ENCODE measurements at places on chromosomes 11 and 22.

DNA sequence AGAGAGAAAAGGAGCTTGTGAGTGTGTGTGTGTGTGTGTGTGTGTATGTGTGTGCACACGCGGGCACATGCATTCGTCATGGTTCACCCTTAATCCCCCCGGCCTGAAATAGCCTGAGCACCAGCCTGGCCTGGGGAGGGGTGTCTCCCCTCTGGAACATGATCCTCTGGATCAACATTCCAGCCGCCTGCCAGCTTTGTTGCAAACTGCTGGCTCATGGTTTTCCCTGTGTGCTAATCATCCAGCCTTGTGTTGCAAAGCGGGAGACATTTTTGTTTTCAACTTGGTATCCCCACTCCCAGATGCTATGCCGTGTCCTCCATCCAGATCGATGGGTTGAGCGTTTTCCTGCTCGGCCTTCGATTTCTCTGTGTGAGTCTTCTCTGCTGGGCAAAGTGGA lies 94.3 kb downstream of the FEZ1 start:
- no peak for DNase-seq

GRCh38 chr22:46635756-46636155 lies 15.6 kb downstream of the GRAMD4 start:
- no peak for DNase-seq

DNA sequence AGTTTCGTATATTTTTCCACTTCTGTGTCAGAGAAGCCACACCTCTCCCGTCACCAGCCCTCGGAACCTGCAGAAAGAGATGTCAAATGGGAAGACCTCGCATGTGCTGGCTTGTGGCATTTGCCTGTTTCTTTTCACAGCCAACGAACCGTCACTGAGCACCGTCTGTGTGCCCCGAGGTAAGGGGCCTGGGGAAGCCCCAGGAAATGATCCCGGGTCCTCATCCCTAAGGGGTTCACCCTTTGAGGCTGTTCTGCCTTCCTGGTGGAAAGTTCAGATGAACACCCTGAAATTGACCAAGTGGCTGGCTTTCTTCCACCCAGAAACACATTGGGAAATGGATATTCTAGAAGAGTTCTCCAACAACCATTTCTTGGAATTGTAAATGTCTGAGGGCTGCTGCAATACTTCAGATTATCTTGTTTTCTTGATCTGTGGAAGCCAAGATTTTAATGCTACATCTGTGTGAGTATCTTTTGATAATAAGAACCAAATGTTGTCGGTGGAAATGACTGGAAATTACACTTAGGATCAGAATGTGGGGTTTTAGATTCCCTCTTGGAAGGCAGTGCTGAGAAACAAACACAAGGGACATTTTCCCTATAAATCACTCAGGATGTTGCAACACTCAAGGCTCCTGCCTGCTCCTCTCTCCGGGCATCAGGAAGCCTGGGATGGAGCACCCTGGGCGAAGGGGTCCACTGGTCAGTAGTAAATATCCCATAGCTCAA lies 37.6 kb downstream of the RIBC2 start:
- DNase-seq: no peak

- DNase-seq: no peak
Measured at GRCh38 chr22:45397806-45398205, 15.6 kb downstream of the SMC1B start.

- DNase-seq: no peak
Measured at GRCh38 chr11:57622263-57622662, 24.8 kb downstream of the SERPING1 start.

DNA sequence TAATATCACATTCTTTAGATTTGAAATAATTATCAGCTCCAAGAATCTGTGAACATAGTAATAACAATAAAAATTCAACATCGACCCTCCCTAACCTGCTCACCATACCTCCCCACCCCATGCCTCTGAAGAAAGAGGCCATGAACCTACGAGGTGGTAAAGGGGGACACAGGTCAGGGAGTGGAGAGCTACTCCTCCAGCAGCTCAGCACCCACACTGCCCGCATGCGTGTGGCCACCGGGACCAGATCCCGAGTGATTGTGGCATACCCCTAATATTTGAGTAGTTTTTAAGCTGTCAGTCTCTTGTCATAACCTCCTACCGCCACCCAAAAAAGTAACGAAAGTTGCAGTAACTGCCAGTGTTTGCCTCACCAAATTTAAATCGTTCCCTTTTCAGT lies 16.8 kb upstream of the ADSL start:
- DNase-seq: no peak

DNA sequence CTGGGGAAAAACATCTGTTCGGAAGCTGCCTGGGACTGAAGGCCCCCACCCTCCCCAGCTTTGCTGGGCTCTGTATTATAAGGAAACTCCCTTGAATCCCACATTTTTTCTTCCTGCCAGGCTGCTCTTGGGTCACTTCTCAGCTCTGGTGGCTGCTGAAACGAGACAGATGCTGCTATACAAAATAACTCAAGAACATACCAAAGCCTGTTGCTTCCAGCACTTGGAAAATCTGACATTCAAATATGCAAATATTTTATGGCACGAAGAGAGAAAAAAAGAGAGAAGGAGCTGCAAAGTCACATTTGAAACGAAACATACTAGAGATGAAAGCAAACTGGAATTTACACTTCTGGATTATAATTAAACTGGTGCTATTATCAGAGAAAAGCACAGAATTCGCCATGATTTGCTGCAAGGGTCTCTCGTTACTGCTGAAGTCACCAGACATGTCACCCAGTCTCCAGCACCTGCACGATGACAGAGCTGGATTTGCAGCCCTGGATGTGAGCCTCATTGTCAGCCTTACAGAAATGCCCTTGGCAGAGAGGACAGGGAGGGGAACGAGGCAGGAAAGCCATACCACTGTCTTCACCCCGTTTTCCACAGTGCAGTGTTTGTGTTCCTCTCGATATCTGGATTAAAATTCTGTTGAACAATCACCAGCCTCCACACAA lies 47.9 kb upstream of the IGSF9B start:
- no peak for DNase-seq

- no peak for DNase-seq
Measured at GRCh38 chr11:46778416-46778815, 59.4 kb downstream of the F2 start.

GRCh38 chr22:38467904-38468442 lies at the start of gene KDELR3:
KDELR3 (plus strand) TSS chr22:38468096; CDS start chr22:38468234, 138 bp downstream.
- DNase-seq: peak; percentile 49

- DNase-seq: peak; percentile 52
Measured at GRCh38 chr22:43185860-43186261, 1.1 kb downstream of the TTLL12 start.

DNA sequence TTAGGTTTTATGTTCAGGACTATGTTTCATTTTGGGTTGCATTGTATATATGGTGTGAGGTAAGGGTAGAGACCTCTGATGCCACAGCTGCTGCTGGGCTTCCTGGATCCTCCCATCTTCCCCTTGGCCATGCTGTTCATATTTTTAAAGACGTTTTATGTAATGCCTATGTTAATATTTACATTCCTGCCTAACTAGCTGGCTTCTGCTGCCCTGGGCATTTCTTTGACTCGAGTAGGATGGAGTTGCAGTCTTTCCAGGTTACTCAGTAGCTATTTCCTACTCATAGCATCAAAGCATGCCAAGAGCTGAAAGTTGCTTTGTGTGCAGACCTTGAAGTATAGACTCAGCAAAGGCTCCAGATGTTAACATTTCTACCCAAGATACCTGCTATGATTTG lies 220.5 kb upstream of the CADM1 start:
- DNase-seq: no peak

- no peak for DNase-seq
Measured at GRCh38 chr11:31649129-31649966, 139.8 kb downstream of the ELP4 start.

DNA sequence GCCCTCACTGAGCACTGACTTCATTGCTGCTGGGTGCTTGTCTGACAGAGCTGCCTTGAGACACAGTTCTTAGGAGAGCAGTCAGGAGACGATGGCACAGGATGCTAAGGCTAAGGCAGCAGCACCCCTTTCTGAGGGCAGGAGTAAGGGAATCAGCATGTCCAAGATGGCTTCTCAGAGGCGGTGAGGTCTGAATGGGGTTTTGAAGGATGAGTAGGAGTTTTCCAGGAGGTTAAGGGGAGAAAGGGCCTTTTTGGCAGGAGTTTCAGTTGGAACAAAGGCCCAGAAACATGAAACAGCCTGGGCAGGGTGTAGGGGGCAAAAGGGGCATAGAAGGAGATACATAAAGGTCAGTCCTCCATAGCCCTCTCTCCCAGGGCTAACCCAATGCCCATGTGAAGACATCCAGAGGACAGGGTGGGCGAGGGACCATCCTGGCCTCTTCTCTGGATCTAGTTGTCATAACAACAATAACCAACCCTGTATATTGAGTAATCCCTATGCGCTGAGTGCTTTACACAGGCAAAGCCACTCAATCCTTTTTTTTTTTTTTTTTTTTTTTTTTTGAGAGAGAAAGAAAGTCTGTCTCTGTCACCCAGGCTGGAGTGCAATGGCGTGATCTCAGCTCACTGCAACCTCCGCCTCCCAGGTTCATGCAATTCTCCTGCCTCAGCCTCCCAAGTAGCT lies 19.0 kb downstream of the CYTH4 start:
- DNase-seq: no peak

- no peak for DNase-seq
Measured at GRCh38 chr22:47442821-47443220, 680.4 kb downstream of the TBC1D22A start.

DNA sequence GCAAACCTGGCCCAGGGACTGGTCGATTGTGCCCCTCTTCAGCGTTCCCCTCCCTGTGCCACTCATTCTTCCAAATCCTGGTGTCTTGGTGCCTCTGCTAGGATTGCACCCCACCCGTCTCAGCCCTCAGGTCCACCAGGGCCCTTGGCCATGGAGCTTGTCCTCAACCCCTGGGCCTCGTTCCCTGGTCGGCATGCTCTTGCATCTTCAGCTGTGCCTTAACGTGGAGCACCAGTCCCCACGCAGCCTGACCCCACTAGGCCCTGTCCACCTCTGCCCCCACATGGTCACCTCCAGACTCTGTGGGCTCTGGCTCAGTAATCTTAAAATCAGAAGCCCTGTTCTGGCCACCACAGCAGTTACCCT lies 61.1 kb downstream of the OSBP2 start:
- DNase-seq: no peak

- DNase-seq: no peak
Measured at GRCh38 chr11:61406067-61406466, 13.7 kb downstream of the TMEM216 start.

GRCh38 chr11:120231963-120232362 lies 8.0 kb upstream of the POU2F3 start:
- DNase-seq: no peak

GRCh38 chr22:39897841-39898240 lies 3.0 kb upstream of the GRAP2 start:
- DNase-seq: no peak

- no peak for DNase-seq
Measured at GRCh38 chr11:9895006-9895405, 231.1 kb downstream of the SWAP70 start.

DNA sequence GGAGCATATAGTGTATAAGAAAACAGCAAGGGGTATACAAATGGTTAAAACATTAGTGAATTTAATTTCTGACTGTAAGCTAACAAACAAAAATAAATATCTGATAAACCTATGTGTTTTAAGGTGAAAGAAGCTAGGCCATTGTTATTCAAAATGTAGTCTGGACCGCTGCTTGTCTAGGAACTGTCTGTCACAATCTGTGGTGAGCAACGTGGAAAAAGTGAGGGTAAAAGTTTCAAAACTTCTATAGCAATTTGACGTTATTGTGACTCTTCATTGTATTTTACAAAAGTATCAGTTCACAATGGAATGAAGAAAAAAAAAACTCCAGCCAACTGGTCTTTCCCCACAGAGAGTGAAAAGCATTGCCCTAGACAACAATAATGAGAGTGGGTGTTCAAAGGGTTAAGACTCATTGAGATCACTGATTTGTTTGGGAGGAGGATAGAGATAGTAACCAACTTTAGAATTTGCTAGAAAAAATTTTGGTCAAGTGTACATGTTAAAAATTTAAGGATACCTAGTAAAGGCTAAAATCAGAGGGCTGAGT lies 79.1 kb downstream of the UVRAG start:
- no peak for DNase-seq

DNA sequence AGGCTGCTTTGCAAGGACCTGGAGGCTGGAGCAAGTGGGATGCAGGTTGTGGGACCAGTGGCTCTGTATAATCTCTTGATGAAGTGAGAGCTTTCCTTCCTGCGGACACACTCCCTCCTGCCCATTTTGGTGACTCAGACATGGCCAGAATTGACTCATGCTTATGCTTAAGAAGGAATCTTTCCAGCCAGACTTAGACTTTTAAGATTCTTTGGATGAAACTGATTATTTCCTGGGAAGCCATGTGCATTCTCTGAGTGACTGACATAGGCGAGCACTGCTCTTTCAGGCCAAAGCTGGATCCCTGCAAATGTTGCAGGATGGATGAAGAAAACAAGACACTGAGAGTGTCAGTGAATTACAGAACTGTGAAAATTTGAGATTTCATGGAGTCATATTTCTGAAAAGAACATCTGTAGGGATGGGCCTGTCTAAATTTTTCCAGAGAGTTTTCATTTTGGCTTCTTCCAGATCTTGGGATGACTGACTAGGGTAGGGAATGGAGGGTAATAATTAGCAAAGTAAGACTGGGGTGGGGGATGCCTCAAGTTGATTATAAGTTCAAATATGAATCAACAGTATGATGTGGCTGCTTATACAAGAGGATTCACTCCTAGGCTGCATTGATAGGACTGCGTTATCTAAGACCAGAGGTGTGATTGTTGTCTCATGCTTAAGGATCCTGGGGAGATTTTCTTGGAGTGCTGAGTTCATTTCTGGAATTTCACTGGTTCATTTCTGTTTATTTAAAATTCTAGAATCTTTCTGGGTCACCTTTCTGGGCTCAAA lies 195.8 kb downstream of the HIPK3 start:
- no peak for DNase-seq

DNA sequence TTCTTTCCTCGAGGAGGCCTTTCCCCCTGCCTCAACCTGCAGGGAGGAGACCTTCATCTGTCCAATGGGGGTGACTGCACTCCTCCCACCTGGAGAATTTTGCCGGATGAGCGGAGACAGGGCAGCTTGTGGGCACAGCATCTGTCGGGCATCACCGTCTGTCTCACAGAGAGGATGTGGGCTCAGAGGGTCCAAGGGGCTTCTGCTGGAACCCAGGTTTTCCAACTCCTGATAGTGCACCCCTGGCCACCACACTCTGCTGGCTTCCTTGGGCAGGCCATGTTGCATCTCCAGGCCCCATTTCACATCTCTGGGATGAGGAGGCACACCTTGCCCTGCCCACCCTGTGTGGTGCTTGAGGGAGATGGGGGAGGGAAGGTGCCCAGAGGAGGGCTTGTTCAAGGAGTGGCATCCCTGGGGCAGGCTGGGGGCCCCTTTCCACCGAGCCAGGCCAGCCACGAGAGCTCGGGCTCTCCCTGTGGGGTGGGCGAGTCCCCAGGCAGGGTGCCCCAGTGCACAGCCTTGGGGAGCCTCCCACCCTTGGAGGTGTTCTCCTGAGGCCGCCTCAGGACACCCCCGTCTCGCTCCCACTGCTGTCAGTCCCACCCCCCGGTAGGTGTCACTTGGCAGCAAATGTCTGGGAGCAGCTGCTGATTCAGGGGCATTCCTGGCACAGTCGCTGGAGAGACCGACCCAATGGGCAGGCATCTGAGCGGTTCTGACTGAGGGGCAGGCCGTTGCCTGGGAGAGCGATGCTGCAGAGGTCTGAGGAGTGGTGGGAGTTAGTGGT lies 84.2 kb downstream of the MORC2 start:
- no peak for DNase-seq

GRCh38 chr11:86696004-86696403 lies 23.6 kb upstream of the ME3 start:
- DNase-seq: no peak

GRCh38 chr11:45761659-45762058 lies 43.3 kb upstream of the SLC35C1 start:
- no peak for DNase-seq

GRCh38 chr11:117034901-117035300 lies 63.3 kb downstream of the SIK3 start:
- no peak for DNase-seq
